ENCODE measurements at places on chromosomes 1 and 21.

- DNase-seq, result no peak
Measured at GRCh38 chr1:152481869-152482664, 28.5 kb upstream of the LCE5A start.

DNA sequence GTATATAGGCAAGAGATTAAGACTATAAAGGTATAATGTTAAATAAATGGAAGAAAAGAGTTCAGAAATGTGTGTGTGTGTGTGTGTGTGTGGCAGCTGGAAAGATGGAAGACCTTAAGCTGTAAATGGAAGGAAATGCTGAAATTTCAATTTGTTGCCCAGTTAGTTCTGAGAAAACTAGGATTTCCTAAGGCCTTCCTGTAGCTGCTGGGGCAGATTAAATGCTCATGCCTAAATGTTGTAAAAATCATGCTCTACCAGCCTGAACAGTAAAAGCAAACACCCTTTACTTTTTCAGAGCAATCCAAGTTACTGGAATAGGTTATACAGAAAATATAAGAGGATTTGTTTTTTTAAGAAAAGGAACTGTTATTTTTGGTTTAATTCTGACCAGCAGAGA lies 8.3 kb downstream of the ADCY10 start:
- no peak for DNase-seq

DNA sequence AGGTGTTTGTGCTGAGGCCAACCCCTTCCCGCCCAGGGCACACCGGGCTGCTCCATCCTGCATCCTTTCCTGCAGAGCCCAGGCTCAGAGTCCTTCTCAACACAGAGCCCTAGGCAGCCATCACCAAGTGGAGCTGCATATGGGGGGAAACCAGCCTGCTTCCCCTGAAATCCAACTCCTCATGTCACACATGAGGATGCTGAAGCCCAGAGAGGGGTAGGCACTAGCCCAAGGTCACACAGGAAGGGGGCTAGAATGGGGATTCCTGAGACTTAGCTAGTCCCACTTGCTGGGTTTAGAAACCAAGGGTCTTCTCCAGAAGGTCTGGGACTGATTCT lies 5.5 kb upstream of the TNFRSF1B start:
- DNase-seq, result no peak

GRCh38 chr1:235100194-235100772 lies 28.4 kb downstream of the TOMM20 start:
- no peak for DNase-seq

DNA sequence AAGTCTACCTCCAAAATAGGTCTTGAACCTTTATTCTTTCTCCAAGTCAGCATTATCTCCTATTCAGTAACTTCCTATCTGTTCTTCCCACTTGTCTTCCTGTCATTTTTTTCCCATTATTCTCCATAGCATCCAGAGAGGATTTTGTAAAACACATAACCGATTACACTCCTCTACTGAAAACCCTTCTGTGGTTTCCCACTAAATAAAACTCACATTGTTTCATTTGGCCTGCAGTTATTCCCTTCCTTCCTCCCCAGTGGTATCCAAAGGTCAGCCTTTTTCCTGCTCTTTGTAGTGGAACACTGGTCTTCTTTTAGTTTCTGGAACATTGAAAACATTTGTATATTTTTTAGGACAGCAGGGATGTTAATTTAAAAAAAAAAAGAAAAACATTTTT lies 266.0 kb downstream of the GPR52 start:
- DNase-seq, result no peak

DNA sequence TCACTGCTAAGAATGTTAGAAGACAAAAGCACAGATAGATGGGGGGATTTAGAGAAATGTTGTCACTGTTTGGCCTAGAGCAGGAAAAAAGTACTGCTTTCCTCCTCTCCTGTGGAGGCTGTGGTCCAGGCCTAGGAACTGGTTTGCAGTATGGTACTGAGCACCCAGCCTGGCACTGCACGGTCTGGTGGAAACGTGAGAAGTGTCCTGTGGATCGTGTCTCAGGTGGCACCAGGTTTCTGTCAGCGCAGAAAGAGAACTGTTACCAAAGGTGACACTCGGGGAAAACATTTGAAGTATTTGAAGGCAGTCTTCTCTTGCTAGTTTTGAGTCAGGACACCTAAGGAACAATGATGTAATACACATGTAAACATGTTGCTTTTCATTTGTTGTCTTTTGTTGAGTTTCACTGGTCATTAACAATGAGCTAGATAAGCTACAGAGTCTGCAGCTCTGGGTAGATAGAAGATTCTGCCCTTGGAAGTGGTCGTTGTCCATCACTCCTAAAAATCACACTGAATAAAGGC lies 63.0 kb downstream of the B3GALNT2 start:
- no peak for DNase-seq

GRCh38 chr1:111195002-111195684 lies 5.3 kb downstream of the DENND2D start:
- no peak for DNase-seq

GRCh38 chr1:238777551-238777950 lies 608.8 kb upstream of the CHRM3 start:
- DNase-seq, result no peak

- no peak for DNase-seq
Measured at GRCh38 chr1:96980448-96980847, 258.9 kb downstream of the PTBP2 start.

DNA sequence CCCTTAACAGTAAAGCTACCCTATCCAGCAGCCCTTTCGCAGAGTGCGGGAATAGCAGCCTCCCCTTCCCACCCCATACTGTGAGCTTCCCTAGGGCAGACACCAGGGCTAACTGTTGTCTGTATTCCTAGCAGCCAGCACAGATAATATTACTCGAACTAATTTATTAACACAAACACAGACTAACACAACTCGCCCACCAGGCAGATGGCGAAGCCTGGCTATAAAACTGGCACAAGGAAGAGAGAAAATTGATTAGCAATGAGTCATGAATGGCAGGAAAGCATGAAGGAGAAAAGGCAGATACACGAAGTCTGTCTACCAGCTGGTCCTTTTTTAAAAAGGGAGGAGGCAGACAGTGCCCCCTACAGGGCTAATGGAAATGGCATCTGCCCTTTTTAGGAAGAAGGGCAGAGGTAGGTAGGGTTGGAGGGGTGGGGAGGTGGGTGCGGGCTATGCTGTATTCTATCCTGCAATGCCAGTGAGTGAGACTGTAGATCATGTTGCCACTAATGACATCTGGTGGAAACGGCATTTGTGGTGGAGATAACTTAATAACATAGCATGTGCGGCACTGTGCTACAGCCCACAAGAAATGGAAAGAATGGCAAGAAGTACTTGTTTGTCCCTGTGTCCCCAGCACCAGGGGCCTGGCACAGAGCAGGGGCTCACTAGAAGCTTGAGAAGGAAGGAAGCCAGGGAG lies 30.6 kb upstream of the CTPS1 start:
- no peak for DNase-seq

- no peak for DNase-seq
Measured at GRCh38 chr1:42961312-42962091, 2.8 kb upstream of the SLC2A1 start.

- no peak for DNase-seq
Measured at GRCh38 chr1:101769520-101769919, 227.2 kb downstream of the OLFM3 start.

DNA sequence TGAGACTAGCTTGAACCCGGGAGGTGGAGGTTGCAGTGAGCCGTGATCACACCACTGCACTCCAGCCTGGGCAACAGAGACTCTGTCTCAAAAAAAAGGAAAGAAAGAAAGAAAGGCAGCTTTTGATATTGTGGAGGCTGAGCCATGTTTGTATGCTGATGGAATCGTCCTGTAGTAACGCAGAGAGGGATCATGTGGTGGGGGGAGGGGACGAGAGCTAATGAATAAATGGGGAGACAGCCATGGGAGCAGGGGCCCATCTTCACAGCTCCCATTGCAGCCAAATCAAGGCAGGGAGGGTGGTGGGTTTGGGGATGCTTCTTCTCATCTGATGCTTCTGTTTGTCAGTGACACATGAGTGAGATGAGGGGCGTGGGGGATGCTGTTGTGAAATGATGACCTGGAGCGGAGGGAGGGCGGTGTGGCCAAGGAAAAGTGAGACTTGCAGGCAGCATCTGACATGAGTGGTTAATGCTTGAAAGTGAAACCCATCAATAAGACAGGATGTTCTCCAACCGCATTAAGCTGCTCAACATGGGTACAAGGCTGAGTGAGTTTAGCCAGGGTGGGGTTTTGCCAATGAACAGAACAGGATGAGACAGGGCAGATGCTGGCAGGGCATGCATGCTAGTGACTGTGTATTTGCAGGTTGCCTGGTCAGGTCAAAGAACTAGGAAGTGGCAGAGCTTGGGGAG lies 16.7 kb downstream of the SPATA21 start:
- DNase-seq, result no peak

DNA sequence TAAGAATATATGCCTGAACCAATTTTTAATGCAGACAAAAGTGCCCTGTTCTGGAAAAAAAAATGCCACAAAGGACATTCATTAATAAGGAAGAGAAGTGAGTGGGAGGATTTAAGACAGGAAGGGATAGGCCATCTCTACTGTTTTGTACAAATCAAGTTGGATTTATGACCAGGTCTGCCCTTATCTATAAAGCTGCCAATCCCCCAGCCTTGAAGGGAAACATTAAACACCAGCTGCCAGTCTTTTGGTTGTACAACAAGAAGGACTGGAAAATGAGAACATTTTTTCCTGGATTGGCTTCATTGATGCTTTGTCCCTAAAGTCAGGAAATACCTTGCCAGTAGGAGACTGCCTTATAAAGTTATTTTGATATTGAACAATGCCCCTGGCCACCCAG lies 444.0 kb downstream of the NPHP4 start:
- DNase-seq, result no peak

DNA sequence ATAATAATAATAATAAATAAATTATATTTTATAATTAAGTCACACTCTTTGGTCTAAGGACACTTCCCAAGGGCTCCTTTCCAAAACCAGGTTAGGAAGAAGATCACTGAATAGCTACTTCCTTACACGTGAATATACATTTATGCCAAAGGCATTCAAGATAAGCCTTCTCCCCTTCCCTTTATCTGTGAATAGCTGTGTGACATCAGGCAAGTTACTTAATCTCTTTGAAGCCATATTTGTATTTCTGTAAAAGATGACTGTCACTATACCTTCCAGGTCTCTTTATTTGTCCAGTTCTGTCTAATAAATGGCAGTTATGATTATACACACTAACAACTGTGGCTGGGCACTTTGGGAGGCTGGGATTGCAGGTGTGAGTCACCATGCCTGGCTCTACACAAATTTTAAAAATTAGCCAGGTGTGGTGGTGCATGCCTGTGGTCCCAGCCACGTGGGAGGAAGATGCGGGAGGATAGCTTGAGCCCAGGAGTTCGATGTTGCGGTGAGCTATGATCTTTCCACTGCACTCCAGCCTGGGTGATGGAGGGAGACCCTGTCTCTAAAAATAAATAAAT lies 5.5 kb upstream of the RNF11 start:
- DNase-seq, result no peak

- no peak for DNase-seq
Measured at GRCh38 chr1:57489358-57490036, 65.6 kb upstream of the DAB1 start.

GRCh38 chr1:237556911-237557310 lies 333.8 kb downstream of the ZP4 start:
- no peak for DNase-seq

DNA sequence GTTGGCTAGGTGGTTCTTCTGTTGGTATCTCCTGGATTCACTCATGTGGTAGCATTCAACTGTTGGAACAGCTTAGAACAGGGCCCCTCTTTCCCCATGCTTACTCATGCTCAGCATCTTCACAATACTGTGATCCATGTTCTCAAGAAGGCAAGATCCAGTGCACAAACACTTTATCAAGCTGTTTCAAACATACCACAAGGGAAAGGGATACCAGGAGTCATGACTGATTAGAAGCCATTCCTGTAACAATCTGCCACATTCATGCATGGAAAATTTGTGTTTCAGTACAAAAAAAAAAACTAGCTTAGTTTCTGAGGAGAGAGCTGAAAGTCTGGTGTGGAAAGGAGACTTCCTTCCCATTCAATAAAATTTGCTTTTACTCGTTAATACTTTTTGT lies 169.8 kb upstream of the CACYBP start:
- no peak for DNase-seq

- DNase-seq, result no peak
Measured at GRCh38 chr21:28927130-28927529, 65.5 kb downstream of the LTN1 start.

DNA sequence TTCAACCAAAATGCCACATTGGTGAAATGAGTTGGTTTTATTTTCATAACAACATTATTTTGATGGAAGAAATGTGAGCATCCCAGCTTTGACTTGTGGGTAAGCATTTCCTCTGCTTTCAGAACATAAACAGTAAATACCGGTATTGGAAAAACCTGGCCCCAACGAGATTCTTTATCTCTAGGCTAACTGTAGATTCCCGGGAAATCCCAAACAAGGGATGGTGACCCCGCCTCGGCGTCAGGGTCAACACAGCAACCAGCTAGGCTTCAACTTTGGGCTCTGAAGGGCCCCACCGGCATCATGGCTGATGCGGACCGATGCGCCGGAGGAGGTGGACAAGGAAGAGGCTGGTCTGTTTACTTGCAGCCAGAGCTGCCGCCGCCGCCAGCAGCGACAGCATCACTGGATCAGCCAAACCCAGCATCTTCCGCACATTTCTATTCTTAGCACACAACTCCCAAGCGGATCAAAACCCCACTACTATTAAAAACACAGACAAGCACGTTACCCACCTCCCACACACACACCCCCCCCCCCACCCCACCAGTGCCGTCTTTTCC lies 1.1 kb downstream of the AKT3 start:
- DNase-seq, result peak; percentile 10

- DNase-seq, result no peak
Measured at GRCh38 chr1:62029704-62030103, 164.9 kb upstream of the L1TD1 start.

DNA sequence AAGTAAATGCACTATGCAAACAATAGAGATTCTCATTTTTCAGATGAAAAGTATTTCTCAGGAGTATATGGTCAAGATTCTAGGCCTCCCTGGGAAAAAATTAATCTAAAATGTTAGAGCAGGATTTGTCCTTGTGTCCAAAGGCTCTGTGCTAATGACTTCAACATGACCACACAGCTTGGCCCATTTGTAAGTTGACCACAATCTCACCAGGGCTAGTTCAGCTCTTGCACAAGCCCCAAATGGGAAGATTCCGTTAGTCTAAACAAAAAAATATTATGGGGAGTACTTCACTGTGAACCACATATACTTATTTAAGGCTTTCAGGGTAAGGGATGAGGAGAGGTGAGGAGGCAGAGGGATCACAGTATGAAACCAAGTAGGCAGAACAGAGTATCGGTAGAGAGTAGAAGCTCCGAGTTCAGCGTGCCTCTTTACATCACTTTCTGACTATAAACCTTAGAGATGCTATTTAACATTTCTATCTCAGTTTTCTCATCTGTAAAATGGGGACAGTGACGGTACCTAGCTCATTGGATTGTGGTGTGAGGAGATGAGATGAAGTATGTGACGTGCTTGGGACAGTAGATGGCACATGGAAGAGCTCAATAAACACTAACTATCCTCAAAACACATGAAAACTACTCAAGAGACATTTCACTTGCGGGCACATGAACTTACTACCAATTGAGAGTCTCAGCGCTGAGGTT lies 37.8 kb upstream of the CTTNBP2NL start:
- DNase-seq, result no peak

- no peak for DNase-seq
Measured at GRCh38 chr1:59143133-59143487, 153.8 kb upstream of the FGGY start.

- no peak for DNase-seq
Measured at GRCh38 chr1:97298966-97299365, 577.4 kb downstream of the PTBP2 start.
